ENCODE measurements at places on chromosomes 7 and 10. TPM values are rescaled to one million over a fixed set of nuclear protein-coding genes. Genes with fewer than 3 reads are reported as not detected.

Gene LBX1
- total RNA-seq, result not detected

Gene SLC13A4
- 1.8 TPM for total RNA-seq

- peak; percentile 27 for DNase-seq
- peak overlapping the region; percentile 86 for H3K27ac ChIP-seq
- H3K4me3 ChIP-seq, result no peak overlapping the region
- H3K4me1 ChIP-seq, result peaks cover 6% of the 10 kb centered on the region
These were observed 39.9 kb upstream of the EMX2 start for GRCh38 chr10:117502421-117503243.

GRCh38 chr10:43282881-43283280, 16.0 kb upstream of the RASGEF1A start:
- no peak overlapping the region for H3K27ac ChIP-seq
- no peaks in the 10 kb centered on the region for H3K4me1 ChIP-seq
- peaks cover 29% of the 10 kb centered on the region for H3K27me3 ChIP-seq
- DNase-seq, result peak; percentile 94
- H3K4me3 ChIP-seq, result no peak overlapping the region
- no peaks in the 10 kb centered on the region for H3K36me3 ChIP-seq

DNA sequence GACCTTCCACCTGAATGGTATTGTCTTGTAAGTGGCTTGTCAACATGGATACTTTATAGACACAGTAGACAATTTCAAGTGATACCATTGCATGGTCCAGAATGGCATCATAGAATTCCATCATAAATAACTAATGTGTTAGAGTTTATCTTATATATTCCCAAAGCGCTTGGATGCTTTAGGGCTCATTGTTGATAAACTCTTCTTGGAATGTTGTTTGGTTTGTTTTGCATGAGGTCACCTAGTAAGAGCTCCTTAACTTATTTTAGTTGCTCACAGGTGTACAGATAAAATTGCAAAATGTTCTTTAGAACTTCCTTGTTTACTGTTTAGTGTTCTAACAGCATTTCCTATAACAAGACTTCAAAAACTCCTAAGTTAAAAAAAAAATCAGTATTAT, 36.8 kb downstream of the SRI start:
- H3K4me1 ChIP-seq, result no peaks in the 10 kb centered on the region
- H3K27ac ChIP-seq, result no peak overlapping the region
- H3K4me3 ChIP-seq, result no peak overlapping the region
- no peak for DNase-seq
- H3K27me3 ChIP-seq, result no peaks in the 10 kb centered on the region

GRCh38 chr10:63670291-63670898, 149.2 kb downstream of the REEP3 start:
- no peaks in the 10 kb centered on the region for H3K4me1 ChIP-seq
- no peaks in the 10 kb centered on the region for H3K36me3 ChIP-seq
- DNase-seq, result peak; percentile 66
- H3K4me3 ChIP-seq, result no peak overlapping the region
- no peak overlapping the region for H3K27ac ChIP-seq

DNA sequence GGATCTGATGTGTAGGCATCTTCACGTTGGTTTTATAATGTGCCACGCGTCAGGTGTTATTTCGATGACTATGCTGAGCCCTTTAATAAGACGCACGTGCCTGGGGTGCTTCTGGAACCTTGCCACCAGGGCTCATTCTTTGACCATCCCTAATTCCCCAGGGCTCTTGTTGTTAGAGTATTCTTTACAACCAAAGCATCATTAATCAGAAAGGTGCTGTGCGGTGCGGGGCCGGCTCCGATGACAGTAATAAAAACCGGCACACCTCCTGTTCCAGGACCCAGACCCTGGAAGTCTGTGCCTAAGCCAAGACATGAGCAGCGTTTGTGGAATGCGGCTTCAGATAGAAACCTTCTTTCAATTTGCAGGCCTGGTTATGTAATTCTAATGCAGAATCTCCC, 58.4 kb downstream of the MGMT start:
- H3K4me3 ChIP-seq, result no peak overlapping the region
- no peaks in the 10 kb centered on the region for H3K36me3 ChIP-seq
- no peak for DNase-seq

GRCh38 chr7:17069146-17069545, 187.4 kb upstream of the AGR3 start:
- no peaks in the 10 kb centered on the region for H3K27me3 ChIP-seq
- H3K27ac ChIP-seq, result no peak overlapping the region
- H3K4me3 ChIP-seq, result no peak overlapping the region
- no peaks in the 10 kb centered on the region for H3K4me1 ChIP-seq
- H3K36me3 ChIP-seq, result no peaks in the 10 kb centered on the region

DNA sequence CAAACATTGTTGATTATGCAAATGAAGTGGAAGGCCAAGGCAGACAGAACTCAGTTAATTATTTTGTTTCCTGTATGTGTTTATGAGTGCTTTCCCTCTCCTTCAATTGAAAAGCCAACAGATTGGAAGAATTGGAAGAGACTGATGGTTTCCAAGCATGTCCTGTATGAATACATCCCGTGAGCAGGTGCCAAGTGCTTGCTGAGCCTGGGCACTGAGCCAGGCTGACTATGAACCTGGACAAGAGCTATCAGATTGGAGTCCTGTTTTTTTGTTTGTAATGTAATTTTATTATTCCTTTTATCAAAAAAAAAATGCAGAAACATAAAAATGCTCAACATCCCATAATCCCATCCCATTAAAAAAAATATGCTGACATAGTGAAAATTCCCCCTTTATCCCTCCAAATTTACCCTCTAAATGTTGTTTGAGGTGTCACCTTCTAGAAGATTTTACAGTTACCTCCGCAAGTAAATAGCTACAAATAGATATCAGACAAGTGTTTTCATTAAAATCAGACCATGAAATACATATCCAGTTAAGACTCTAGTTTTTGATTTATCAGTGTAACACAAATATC, 449.5 kb downstream of the GRID1 start:
- H3K4me3 ChIP-seq, result no peak overlapping the region
- H3K27me3 ChIP-seq, result no peaks in the 10 kb centered on the region
- H3K27ac ChIP-seq, result no peak overlapping the region
- H3K36me3 ChIP-seq, result no peaks in the 10 kb centered on the region

Data from endodermal cell (in vitro differentiated cells).